ENCODE measurements at places on chromosomes 1 and 21.

- no peak for DNase-seq
These were observed 29.9 kb downstream of the PRKCZ start for GRCh38 chr1:2080140-2080539.

DNA sequence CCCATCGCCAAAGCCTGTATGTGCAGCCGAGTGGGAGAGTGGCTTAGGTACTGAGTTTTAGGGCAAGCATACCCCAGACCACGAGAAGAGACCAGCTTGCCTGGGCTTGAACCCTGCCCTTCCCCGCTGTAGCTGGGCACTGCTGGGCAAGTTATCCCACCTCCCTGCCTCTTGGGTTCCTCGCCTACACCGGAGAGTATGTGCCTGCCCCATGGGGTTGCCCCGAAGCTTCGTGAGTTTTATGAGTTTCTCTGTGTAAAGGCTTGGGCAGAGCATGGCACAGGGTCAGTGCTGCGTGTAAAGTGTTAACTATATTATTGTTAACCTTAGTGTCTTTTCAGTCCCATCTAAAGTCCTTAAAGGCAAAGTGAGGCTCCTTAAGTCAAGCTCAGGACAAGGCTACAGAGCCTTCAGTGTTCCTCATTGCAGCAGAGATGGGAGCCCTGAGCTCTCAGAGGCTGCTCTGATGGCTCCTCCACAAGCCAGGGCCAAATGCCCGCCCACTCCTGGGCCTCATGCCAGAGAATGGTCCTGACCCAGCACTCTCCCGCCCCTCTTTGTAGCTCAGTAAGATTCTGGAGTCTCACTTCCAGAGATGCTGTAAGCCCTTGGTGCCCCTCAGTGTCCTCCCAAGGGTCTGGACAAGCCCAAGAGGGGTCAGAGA lies 37.0 kb upstream of the KCNA10 start:
- DNase-seq: no peak

GRCh38 chr1:158969166-158969565 lies 37.8 kb downstream of the PYHIN1 start:
- no peak for DNase-seq

DNA sequence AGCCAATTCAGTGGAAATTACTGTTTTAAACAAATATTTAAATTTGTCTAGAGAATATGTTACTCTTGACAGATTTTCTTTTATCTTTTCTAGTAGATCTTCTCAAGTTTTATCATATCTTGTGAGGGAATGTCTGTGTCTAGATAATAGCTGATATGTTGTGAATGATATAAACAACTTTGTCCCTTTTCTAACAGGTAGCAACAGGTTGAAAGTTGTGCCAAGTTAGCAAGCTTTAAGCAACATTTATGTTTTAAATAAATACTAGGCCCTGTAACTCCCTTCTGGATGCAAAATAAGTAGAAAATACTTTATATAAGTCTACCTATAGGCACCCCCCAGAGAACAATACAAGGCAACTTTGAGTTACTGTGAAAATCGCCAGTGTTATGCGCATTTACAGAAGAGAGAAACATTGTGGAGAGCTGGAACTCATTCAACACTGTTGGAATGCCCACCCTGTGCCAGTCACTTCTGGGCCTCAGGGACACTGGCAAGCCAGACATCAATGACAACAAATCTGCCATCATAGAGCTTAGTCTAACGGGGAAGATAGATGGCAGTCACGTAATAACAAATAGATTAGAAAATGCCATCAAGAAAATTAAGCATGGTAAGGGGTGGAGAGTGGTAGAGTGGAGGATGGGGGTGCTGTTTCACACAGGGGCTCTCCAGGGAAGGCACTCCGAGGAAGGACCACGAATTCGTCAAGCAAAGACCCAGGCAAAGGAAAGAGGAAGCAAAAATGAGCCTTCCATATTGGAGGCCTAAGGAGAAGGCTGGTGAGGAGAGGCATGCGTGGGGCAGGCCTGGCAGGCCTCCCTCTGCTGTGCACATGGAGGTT lies 4.4 kb downstream of the MAP3K21 start:
- DNase-seq: no peak

GRCh38 chr21:45225041-45225740 lies 62.5 kb downstream of the POFUT2 start:
- no peak for DNase-seq

Measured in fibroblast of gingiva (primary cell).